NCI-H69 (cell line): ENCODE measurements at places on chromosomes 2 and 18.
A peak's percentile ranks its signal among the peaks of the same experiment; 100 is the strongest.

DNA sequence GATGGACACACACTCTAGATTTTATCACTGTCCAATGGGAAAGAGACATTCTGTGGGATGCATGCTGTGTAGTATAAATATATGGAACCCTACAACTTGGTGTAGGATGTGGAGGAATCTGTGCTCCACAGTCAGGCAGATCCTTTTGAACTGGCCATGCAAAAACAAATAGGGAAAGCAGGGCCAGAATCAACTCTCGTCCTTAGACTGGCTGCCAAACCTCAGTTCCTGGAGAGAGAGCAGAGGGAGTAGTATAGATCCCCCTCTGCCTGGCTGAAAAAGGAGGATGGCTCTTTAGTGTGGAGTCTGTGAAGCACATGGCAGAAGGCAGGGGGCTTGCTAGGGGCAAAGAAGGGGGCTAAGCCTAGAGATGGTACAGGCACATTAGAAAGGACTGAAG, 84.7 kb downstream of the LYPD6 start:
- no peak for DNase-seq

DNA sequence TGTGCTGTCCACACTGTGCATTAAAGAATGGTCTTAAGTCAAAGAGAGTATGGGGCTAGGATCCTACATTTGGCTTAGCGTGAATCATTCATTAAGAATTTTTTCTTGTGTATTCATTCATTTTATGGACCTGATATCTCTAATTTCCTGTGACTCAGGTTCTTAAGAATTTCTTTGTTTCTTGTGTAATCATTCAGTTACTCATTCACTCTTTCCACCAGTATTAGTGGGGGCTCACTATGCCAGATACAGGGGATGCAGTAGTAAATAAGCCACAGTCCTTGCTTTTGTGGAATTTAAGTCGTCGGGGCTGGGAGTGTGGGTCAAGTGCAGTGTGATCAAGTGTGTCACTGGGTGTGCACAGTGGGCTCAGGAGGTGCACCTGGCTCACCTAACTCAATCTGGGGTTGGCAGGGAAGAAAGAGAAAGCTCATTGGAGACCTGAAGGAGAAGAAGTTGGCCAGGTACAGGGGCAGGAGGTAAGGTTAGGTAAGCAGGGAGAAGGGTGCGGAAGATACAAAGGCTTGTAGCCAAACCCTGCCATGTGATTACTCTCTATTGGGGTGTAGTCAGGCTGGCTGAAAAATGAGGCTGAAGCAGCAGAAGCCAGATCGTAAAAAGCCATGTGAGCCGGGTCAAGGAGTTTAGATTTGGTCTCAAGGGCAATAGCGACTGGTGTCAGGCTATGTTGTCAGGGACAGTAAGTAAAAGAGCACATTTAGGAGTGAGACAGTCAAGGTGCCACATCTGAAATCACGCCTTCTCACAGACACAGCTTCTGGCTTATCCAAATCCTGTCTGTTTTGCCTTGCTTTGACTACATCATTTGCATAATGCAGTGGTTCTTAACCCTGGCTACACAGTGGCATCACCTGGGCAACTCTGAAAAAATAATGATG, 67.2 kb downstream of the KCTD1 start:
- no peak for DNase-seq

DNA sequence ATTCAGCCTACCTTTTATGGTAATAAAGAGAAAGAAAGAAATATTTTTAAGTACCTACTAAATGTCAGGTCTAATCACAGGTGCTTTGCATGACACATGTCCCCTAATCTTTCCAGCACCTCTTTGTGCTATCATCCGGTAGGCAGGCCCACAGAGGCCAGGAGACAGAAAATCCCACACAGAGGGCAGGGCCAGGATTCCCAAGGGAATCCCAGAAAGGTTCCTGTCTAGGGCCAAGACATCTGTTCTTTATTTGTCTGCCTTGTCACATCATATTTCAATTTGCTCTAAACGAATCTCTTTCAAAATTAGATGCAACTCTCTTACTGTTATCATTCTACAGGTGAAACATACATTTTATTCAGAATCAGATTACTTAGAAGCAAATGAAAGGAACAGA, 676.1 kb upstream of the GYPC start:
- peak; percentile 5 for DNase-seq

DNA sequence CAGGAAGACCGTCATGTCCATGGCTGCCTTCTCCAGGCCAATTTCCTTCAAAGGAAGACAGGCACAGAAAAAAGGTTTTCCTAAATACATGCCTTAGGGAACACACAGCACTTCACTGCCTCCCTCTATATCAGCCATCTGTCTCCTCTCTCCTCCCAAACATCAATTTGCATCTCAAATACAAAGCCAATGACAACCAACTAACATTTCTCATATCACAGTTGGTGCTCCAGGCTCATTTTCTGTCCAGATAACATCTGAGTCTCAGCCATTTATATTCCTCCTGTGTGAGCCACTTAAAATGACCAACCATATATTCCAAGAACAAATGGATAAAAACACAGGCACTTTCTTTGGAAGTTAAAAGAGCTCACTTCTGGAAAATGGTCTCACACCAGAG, 62.5 kb upstream of the ACAA2 start:
- peak; percentile 76 for DNase-seq

DNA sequence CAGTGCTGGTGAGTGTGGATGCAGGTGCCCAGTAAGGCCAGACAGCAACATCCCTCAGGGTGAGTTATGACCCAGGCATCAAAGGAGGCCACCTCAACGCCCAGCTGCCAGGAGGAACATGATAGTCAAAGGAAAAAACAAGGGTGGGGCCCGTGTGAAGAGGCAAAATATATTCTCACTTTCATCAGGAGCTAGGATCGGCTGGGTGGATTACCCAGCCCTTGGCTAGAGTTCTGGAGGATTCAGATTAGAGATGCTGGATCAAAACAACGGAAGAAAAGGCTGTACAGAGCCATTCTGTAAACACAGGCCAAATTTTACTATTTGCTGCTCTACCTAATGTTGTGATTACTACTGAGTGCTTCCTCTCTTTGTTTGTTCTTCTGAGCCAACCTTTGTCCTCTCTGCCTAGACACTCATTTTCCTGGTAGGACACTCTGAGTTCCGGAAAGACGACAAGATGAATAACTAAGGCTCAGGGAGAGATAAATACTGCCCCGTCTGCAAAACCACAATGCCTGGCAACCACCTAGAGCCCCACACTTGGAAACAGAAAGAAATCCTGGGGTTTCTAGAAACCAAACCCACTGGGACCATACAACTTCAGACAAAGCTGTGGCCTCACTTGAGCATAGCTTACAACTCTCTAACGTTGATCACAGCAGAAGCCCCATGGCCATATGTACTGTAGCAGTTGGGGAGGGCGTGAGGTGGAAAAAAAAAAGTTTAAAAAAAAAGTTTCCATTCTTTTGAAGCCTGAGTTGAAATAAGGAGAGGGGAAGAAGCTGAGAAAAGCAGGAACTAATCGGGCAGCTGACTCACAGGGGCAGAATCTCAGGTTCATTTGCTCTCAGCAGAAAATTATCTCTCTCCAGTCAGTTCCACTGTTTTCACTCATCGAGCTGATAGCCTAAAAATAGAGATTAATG, 17.8 kb upstream of the PMAIP1 start:
- peak; percentile 94 for DNase-seq

- DNase-seq, result peak; percentile 64
Measured at GRCh38 chr18:74184875-74185274, 36.6 kb downstream of the TIMM21 start.
